ENCODE measurements at places on chromosomes 3 and 15.
A peak's percentile ranks its signal among the peaks of the same experiment; 100 is the strongest.

GRCh38 chr3:40718681-40719080, 193.9 kb downstream of the ZNF621 start:
- no peaks in the 10 kb centered on the region for H3K36me3 ChIP-seq
- no peak for DNase-seq
- H3K27me3 ChIP-seq, result peaks cover 27% of the 10 kb centered on the region
- no peak overlapping the region for H3K27ac ChIP-seq
- peaks cover 5% of the 10 kb centered on the region for H3K4me1 ChIP-seq

DNA sequence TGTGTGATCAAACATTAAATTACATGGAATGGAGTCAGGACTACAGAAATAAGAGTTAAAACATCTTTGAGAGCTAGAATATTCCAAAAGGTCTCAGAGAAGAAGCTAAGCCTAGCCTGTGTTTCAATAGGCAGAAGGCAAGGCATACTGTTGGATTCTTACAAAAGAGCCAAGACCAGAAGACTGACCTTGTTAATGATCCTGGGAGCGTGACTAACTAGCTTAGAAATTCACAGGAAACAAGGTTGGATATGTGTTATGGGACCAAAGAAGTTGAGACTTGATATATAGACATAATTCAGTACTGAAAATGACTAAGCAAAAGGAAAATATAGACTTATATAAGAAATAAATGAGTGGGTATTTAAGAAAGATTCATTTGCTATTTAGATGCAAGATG, 50.1 kb downstream of the FEZF2 start:
- peaks cover 10% of the 10 kb centered on the region for H3K4me1 ChIP-seq
- no peak for DNase-seq
- H3K4me3 ChIP-seq, result no peak overlapping the region
- no peak overlapping the region for H3K27ac ChIP-seq

DNA sequence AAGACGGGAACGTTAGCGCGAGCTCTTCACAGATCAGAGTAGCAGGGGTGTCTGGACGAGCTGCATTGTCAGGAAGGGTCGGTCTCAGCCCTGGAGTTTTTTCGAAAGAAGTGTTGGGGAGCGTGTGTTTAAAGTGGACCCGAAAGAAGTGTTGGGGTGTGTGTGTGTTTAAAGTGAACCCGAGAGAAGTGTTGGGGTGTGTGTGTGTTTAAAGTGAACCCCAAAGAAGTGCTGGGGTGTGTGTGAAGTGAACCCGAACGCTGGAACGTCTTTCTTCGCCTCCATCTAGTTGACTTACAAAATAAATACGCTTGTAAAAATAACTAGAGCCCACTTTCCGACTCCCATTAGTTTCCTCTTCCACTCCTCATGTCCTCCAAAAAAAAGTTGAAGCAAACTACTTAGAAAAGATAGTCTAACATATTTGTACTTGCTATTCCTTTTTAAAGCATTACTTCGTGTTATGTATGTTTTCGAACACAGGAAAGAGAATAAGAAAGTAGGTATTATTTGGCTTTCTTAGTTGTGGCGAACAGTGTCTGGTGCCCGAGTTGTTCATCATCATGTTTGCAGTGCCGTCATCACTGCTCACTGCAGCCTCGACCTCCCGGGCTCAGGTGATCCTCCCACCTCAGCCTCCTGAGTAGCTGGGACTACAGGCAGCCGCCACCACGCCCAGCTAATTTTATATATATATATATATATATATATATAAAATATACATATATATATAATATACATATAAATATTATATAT, 1.0 kb downstream of the LRCH3 start:
- H3K27ac ChIP-seq, result peak overlapping the region; percentile 96
- DNase-seq, result peak; percentile 28
- no peaks in the 10 kb centered on the region for H3K27me3 ChIP-seq
- peak overlapping the region; percentile 84 for H3K4me3 ChIP-seq

GRCh38 chr3:138943724-138944653, 2.9 kb downstream of the FOXL2 start:
- H3K27me3 ChIP-seq, result peaks cover 87% of the 10 kb centered on the region
- H3K27ac ChIP-seq, result no peak overlapping the region
- H3K4me3 ChIP-seq, result peak overlapping the region; percentile 41
- no peak for DNase-seq

GRCh38 chr3:124552224-124552623, 178.0 kb upstream of the UMPS start:
- H3K27ac ChIP-seq, result no peak overlapping the region
- H3K4me3 ChIP-seq, result no peak overlapping the region
- H3K27me3 ChIP-seq, result peaks cover 65% of the 10 kb centered on the region

DNA sequence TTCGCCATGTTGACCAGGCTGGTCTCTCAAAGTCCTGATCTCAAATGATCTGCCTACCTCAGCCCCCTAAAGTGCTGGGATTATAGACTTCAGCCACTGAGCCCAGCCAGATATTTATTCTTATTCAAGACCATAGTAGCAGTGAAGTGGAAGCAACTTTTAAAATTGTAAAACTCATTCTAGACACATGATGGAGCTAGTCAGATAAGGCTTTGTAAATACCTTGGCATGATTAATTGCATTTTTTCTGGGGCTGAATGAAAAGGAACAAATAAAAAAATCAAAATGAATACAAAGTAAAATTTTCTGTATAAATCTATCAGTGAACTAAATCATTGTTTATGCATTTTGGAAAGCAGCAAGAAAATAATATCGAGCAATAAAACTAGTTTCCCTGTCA, 4.1 kb upstream of the MYO1E start:
- H3K27ac ChIP-seq, result no peak overlapping the region
- DNase-seq, result no peak
- peaks cover 28% of the 10 kb centered on the region for H3K27me3 ChIP-seq

GRCh38 chr3:195839260-195840010, 27.7 kb upstream of the MUC4 start:
- no peak for DNase-seq
- H3K27me3 ChIP-seq, result peaks cover 25% of the 10 kb centered on the region
- no peak overlapping the region for H3K4me3 ChIP-seq

DNA sequence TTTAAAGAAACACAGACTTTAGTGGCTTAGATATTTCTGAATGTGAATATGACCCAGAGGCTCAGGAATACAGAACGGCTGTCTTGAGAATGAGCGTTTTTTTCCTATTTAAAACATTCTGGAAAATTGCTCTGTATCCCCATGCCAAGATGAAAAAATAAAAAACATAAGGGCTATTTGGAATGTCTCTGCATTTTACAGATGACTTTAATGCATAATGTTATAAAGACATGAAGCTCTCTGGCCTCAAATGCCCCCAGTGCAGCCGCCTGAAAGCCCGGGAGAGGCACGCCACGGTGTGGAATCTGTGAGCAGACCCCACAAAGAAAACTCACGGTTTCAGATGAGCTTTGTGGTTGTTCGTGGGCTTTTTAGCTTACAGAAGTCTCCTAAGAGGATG, 322.5 kb upstream of the ICE2 start:
- no peak for DNase-seq
- no peak overlapping the region for H3K27ac ChIP-seq
- peaks cover 50% of the 10 kb centered on the region for H3K4me1 ChIP-seq

DNA sequence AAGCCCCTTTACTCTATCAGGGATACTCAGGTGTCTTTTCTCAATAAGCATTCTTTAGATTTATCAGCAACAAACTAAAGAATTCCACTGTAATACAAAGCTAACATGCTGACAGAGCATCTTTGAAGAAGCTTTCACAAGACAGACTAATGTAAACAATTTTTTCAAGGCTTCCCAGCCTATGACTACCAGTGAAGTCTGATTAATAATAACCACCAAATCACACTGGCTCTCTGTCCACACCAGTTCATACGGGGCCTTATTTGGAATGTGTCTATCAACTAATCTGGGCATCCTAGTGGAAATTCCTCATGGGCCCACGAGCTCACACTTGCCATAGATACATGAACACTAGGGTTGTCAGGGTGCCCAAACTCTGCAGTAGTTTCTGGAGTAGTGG, 84.5 kb downstream of the EFL1 start:
- H3K36me3 ChIP-seq, result no peaks in the 10 kb centered on the region
- no peak overlapping the region for H3K4me3 ChIP-seq
- H3K27ac ChIP-seq, result no peak overlapping the region
- H3K27me3 ChIP-seq, result no peaks in the 10 kb centered on the region

DNA sequence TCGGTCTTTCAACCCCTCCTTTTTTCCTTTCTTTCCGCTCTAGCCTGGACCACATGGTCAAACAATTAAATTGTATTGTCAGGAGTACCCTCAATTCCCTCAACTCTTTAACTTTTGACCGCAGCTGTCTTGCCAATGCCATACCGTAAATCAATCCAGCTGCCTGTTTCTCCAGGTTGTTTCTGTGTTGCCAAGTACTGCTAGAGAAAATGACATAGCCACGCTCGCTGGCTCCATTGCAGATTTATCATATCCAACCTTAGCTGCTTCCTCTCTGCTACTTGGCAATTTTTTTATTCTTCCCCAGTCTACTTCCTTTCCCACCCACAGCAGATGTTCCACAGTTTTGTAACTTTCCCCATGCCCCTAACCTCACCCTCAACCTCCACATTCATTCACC, 60.0 kb downstream of the ZNF385D start:
- no peak for DNase-seq
- H3K4me1 ChIP-seq, result no peaks in the 10 kb centered on the region
- no peak overlapping the region for H3K27ac ChIP-seq
- no peak overlapping the region for H3K4me3 ChIP-seq
- no peaks in the 10 kb centered on the region for H3K27me3 ChIP-seq

DNA sequence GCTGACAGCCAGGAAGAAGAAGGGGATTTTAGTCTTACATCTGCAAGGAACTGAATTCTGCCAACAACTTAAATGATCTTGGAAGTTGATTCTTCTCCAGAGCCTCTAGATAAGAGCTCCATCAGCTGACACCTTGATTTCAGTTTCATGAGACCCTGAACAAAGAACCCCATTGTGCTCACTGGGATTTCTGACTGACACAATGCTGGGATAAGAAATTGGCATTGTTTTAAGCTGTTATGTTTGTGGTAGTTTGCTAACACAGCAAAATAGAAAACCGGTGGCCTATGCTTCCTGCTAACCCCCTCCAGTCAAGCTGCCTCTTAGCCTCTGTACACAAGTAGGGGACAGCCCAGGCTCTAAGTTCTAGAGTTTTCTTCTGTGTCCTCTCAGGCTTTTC, 36.2 kb downstream of the MASP1 start:
- no peaks in the 10 kb centered on the region for H3K4me1 ChIP-seq
- peaks cover 20% of the 10 kb centered on the region for H3K27me3 ChIP-seq
- H3K4me3 ChIP-seq, result no peak overlapping the region
- no peaks in the 10 kb centered on the region for H3K36me3 ChIP-seq

GRCh38 chr3:152350139-152350538, 81.4 kb downstream of the MBNL1 start:
- H3K36me3 ChIP-seq, result peaks cover 29% of the 10 kb centered on the region
- no peak overlapping the region for H3K4me3 ChIP-seq
- no peaks in the 10 kb centered on the region for H3K27me3 ChIP-seq
- DNase-seq, result no peak
- peaks cover 29% of the 10 kb centered on the region for H3K4me1 ChIP-seq

- no peaks in the 10 kb centered on the region for H3K4me1 ChIP-seq
- H3K36me3 ChIP-seq, result no peaks in the 10 kb centered on the region
- no peak overlapping the region for H3K4me3 ChIP-seq
- H3K27me3 ChIP-seq, result no peaks in the 10 kb centered on the region
- DNase-seq, result no peak
Observed at GRCh38 chr3:20945892-20946291, 759.9 kb upstream of the SGO1 start.

GRCh38 chr3:156661155-156661554, 13.2 kb upstream of the TIPARP start:
- no peak overlapping the region for H3K4me3 ChIP-seq
- peaks cover 19% of the 10 kb centered on the region for H3K4me1 ChIP-seq
- DNase-seq, result no peak
- H3K27me3 ChIP-seq, result no peaks in the 10 kb centered on the region

GRCh38 chr3:194801461-194802432, 116.1 kb downstream of the FAM43A start:
- no peaks in the 10 kb centered on the region for H3K36me3 ChIP-seq
- no peak for DNase-seq
- no peaks in the 10 kb centered on the region for H3K4me1 ChIP-seq
- H3K4me3 ChIP-seq, result no peak overlapping the region

DNA sequence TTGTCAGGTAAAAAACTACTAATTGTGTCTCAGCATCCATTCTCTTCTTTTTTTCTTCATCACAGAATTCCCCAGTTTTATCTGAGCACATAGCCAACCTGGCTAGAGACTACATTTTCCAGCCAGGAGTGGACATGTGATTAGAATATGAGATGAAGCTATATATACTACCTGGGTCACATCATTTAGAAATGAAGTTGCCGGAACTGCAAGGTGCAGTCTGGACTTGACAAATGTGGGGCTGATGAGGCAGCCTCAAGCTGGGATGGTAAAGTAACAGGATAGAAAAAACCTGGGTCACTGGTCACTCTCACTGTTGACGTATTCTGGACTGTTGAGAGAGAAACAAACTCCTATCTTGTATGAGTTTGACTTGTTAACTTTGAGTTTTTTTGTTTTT, 99.6 kb downstream of the STRIT1 start:
- DNase-seq, result no peak
- no peaks in the 10 kb centered on the region for H3K4me1 ChIP-seq
- H3K27ac ChIP-seq, result no peak overlapping the region
- H3K27me3 ChIP-seq, result no peaks in the 10 kb centered on the region
- no peak overlapping the region for H3K4me3 ChIP-seq

GRCh38 chr3:171257251-171258203, 202.7 kb downstream of the TNIK start:
- H3K4me3 ChIP-seq, result peak overlapping the region; percentile 46
- H3K27ac ChIP-seq, result peak overlapping the region; percentile 95

GRCh38 chr3:167626490-167626889, 27.3 kb downstream of the WDR49 start:
- H3K27me3 ChIP-seq, result peaks cover 21% of the 10 kb centered on the region
- H3K4me3 ChIP-seq, result no peak overlapping the region
- no peak for DNase-seq
- no peak overlapping the region for H3K27ac ChIP-seq

- peak overlapping the region; percentile 77 for H3K4me3 ChIP-seq
- peak overlapping the region; percentile 63 for H3K27ac ChIP-seq
- DNase-seq, result peak; percentile 61
- peaks cover 51% of the 10 kb centered on the region for H3K4me1 ChIP-seq
- H3K36me3 ChIP-seq, result peaks cover 9% of the 10 kb centered on the region
Observed at GRCh38 chr3:127629467-127630403, 750 bp downstream of the PODXL2 start.

GRCh38 chr15:95021816-95022215, 790.5 kb downstream of the MCTP2 start:
- peaks cover 7% of the 10 kb centered on the region for H3K27me3 ChIP-seq
- no peak overlapping the region for H3K27ac ChIP-seq
- no peaks in the 10 kb centered on the region for H3K4me1 ChIP-seq
- peaks cover 1% of the 10 kb centered on the region for H3K36me3 ChIP-seq
- DNase-seq, result no peak
- no peak overlapping the region for H3K4me3 ChIP-seq

- H3K4me1 ChIP-seq, result peaks cover 14% of the 10 kb centered on the region
- DNase-seq, result no peak
- no peak overlapping the region for H3K27ac ChIP-seq
- no peak overlapping the region for H3K4me3 ChIP-seq
- no peaks in the 10 kb centered on the region for H3K36me3 ChIP-seq
Observed at GRCh38 chr3:9173445-9173844, 76.0 kb downstream of the SRGAP3 start.

- H3K4me1 ChIP-seq, result no peaks in the 10 kb centered on the region
- no peak for DNase-seq
- no peaks in the 10 kb centered on the region for H3K36me3 ChIP-seq
- no peaks in the 10 kb centered on the region for H3K27me3 ChIP-seq
Observed at GRCh38 chr3:169362301-169362700, 301.2 kb downstream of the MECOM start.

GRCh38 chr3:68876112-68876713, 56.1 kb downstream of the TAFA4 start:
- no peaks in the 10 kb centered on the region for H3K36me3 ChIP-seq
- DNase-seq, result no peak
- peaks cover 74% of the 10 kb centered on the region for H3K27me3 ChIP-seq

- H3K27ac ChIP-seq, result no peak overlapping the region
- H3K4me3 ChIP-seq, result no peak overlapping the region
- no peaks in the 10 kb centered on the region for H3K4me1 ChIP-seq
- no peaks in the 10 kb centered on the region for H3K27me3 ChIP-seq
Observed at GRCh38 chr3:40223856-40224255, 85.7 kb upstream of the EIF1B start.

Measured in central memory CD8-positive, alpha-beta T cell (primary cell).